Activated CD8-positive, alpha-beta T cell treated with anti-CD3 and anti-CD28 coated beads, Interleukin-2, amount 10 ng/mL, durations not matched to agents 7 days and 5 days (primary cell): ENCODE measurements at places on chromosomes 12 and 14. TPM values are rescaled to one million over a fixed set of nuclear protein-coding genes. Genes with fewer than 3 reads are reported as not detected.
A peak's percentile ranks its signal among the peaks of the same experiment; 100 is the strongest.

- no peaks in the 10 kb centered on the region for H3K27me3 ChIP-seq
- DNase-seq, result no peak
- H3K4me1 ChIP-seq, result no peaks in the 10 kb centered on the region
- no peak overlapping the region for H3K27ac ChIP-seq
- no peaks in the 10 kb centered on the region for H3K36me3 ChIP-seq
Observed at GRCh38 chr12:1305791-1306500, 288.4 kb downstream of the FBXL14 start.

GRCh38 chr12:104057771-104058197 lies 6.5 kb upstream of the HCFC2 start:
- no peaks in the 10 kb centered on the region for H3K36me3 ChIP-seq
- no peak for DNase-seq
- H3K4me1 ChIP-seq, result peaks cover 6% of the 10 kb centered on the region
- H3K27ac ChIP-seq, result no peak overlapping the region
- peaks cover 50% of the 10 kb centered on the region for H3K27me3 ChIP-seq

DNA sequence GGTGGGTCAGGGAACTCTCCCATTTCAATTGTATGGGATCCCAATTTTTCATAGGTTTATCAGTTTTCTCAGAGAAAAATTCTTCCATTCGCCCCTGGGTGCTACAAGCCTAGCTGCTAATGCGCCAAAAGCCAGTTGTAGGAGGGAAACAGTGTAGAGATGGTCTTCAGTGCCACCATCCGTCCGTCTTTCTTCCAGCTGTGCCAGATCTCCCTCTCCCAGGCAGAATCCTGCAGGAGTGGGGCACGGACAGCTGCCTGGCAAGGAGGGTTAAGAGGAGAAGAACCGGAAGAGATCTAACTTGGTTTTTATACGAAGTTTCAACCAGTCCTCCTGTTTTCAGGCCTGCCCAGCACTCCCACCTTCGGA lies 38.9 kb upstream of the FUT8 start:
- peaks cover 59% of the 10 kb centered on the region for H3K36me3 ChIP-seq
- H3K4me1 ChIP-seq, result peaks cover 46% of the 10 kb centered on the region
- DNase-seq, result no peak

- H3K27me3 ChIP-seq, result no peaks in the 10 kb centered on the region
- DNase-seq, result peak; percentile 73
- H3K27ac ChIP-seq, result no peak overlapping the region
- no peak overlapping the region for H3K4me3 ChIP-seq
Observed at GRCh38 chr12:131132118-131132892, 178.6 kb downstream of the ADGRD1 start.

DNA sequence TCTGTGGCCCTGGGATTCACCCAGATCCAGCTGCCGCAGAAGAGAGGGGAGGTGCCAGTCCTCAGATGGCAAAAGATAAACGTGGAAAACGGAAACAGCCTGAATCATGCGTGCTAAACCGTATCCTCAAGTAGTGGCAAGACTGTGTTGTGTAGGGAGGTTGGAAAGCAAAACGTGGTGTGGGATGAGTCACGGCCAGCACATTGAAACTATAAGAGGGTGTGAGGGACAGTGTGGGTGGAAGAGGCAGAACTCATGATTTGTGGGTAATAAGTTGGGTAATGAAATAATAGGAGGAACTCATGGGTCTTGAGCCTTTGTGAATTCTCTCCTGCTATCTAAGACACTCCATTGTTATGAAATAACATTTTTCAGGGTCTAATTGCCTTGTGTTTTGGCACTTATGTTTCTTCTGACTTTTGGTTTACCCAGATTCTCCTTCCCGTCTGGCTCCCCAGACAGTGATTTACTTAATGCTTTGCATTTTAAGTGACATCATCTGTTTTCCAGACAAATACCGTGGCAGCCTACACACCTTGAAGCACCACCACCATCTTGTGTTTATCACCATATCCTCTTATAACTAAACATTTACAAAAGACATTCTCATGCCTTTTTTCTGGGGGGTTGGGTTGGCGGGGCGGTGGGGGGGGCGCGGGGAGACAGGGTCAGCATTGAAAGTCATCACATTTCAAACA lies 62.3 kb upstream of the PTCSC3 start:
- no peak overlapping the region for H3K27ac ChIP-seq
- H3K36me3 ChIP-seq, result no peaks in the 10 kb centered on the region
- no peak for DNase-seq
- peaks cover 2% of the 10 kb centered on the region for H3K27me3 ChIP-seq
- H3K4me3 ChIP-seq, result no peak overlapping the region

DNA sequence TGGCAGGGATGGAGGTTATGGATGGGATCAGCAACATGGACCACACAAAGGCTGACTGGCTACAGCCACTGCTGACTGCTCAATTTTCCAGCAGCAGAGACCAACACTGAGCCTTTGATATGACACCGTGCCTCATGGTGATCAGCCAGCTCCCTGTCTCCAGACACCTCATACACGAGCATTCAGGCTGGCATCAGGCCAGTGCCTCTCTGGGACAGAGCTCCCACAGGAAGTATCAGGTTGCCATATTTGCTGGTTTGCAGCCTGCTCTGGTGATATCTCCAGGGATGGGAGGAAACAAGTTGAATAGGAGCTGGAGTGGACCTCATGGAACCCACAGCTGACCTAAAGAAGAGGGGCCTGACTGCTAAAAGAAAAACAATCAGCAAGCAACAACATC lies 471.2 kb upstream of the ATXN7L3B start:
- no peaks in the 10 kb centered on the region for H3K36me3 ChIP-seq
- no peaks in the 10 kb centered on the region for H3K27me3 ChIP-seq
- no peaks in the 10 kb centered on the region for H3K4me1 ChIP-seq

GRCh38 chr12:7090222-7090998 lies 1.8 kb downstream of the C1R start:
- H3K27me3 ChIP-seq, result peaks cover 5% of the 10 kb centered on the region
- no peak for DNase-seq
- H3K27ac ChIP-seq, result no peak overlapping the region
- H3K4me3 ChIP-seq, result no peak overlapping the region
- no peaks in the 10 kb centered on the region for H3K36me3 ChIP-seq
- peaks cover 10% of the 10 kb centered on the region for H3K4me1 ChIP-seq

GRCh38 chr12:68806488-68807237 lies 1.3 kb upstream of the MDM2 start:
- H3K4me1 ChIP-seq, result peaks cover 33% of the 10 kb centered on the region
- no peaks in the 10 kb centered on the region for H3K27me3 ChIP-seq
- H3K4me3 ChIP-seq, result peak overlapping the region; percentile 91
- peak; percentile 17 for DNase-seq
- peaks cover 29% of the 10 kb centered on the region for H3K36me3 ChIP-seq

- peaks cover 11% of the 10 kb centered on the region for H3K4me1 ChIP-seq
- peaks cover 75% of the 10 kb centered on the region for H3K36me3 ChIP-seq
- H3K4me3 ChIP-seq, result no peak overlapping the region
- no peaks in the 10 kb centered on the region for H3K27me3 ChIP-seq
Observed at GRCh38 chr12:118023301-118023860, 6.9 kb downstream of the RFC5 start.

- H3K36me3 ChIP-seq, result peaks cover 57% of the 10 kb centered on the region
- no peak for DNase-seq
- no peak overlapping the region for H3K4me3 ChIP-seq
- H3K27me3 ChIP-seq, result no peaks in the 10 kb centered on the region
- peaks cover 22% of the 10 kb centered on the region for H3K4me1 ChIP-seq
Observed at GRCh38 chr14:94048691-94049624, 22.8 kb downstream of the OTUB2 start.

DNA sequence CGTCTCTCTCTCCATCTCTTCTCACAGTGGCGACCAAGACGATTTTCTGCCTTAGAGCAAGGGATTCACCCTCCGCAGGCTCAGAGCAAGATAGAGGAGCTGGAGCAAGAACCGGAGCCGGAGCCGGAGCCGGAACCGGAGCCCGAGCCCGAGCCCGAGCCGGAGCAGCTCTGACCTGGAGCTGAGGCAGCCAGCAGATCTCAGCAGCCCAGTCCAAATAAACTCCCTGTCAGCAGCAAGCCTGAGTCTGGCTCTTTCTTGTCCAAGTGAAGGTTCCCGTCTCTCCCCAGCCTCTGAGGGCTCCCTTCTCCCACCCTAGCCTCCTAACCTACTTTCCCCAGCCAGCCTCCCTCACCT lies 5.9 kb downstream of the LAG3 start:
- H3K4me1 ChIP-seq, result peaks cover 62% of the 10 kb centered on the region
- no peaks in the 10 kb centered on the region for H3K27me3 ChIP-seq
- DNase-seq, result no peak

DNA sequence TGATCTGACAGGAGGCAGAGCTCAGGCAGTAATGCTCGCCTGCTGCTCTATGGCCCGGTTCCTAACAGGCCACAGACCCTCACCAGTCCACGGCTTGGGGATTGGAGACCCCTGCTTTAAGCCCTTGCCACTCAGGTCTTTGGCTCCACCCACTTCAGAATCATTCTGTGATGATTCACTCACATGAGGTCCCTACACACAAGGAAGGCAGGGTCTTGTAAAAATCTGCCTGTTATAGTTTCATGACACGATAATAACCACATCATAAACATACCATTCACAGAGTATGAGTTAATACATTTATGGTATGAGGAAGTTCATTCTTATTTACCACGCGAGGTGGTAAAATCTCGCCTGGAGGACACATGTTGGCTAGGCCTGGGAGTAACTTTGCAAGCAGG lies 29.0 kb upstream of the MAX start:
- no peak overlapping the region for H3K4me3 ChIP-seq
- H3K36me3 ChIP-seq, result no peaks in the 10 kb centered on the region

DNA sequence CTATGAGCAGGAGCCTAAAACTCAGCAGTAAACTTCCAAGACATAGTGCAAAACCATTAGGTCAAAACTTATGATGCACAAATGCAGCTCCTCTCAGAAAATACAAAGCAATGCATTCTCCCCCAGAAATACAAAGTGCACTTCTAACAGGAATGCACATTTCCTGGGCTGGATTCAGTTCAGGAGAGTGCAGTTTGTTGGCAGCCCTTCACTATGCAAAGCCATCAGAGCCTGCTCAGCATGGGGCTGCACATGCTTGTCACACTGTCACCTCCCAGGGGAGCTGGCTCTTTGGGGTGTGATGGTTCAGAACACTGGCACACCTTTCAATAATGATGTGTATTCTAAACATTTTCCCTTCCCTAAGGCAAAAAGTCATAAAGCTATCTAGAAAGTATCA lies 110.4 kb downstream of the KCNK10 start:
- no peak overlapping the region for H3K4me3 ChIP-seq
- H3K4me1 ChIP-seq, result no peaks in the 10 kb centered on the region
- no peak overlapping the region for H3K27ac ChIP-seq
- no peaks in the 10 kb centered on the region for H3K36me3 ChIP-seq
- no peak for DNase-seq
- H3K27me3 ChIP-seq, result peaks cover under 1% of the 10 kb centered on the region

DNA sequence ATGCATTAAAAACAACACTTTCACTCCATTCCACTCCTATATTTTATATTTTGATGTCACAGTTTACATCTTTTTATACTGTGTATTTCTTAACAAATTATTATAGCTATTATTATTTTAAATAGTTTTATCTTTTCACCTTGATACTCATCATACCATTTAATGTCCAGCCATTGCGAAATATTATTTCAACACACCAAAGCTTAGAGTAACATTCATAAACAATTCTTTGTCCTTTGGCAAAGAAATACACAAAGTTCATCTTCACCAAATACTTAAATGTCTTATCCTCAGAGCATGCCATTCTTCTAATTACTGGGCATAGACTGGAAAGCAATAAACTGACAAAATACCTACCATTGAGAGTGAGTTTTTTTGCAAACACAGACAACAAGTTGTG lies 1963.4 kb upstream of the FLRT2 start:
- H3K4me3 ChIP-seq, result no peak overlapping the region
- H3K27ac ChIP-seq, result no peak overlapping the region

- peaks cover 40% of the 10 kb centered on the region for H3K36me3 ChIP-seq
- peaks cover 79% of the 10 kb centered on the region for H3K4me1 ChIP-seq
- no peak for DNase-seq
- H3K27me3 ChIP-seq, result no peaks in the 10 kb centered on the region
- H3K27ac ChIP-seq, result peak overlapping the region; percentile 80
Observed at GRCh38 chr14:69636718-69637480, 25.5 kb downstream of the SUSD6 start.

- DNase-seq, result no peak
- H3K27ac ChIP-seq, result no peak overlapping the region
- no peaks in the 10 kb centered on the region for H3K4me1 ChIP-seq
- H3K4me3 ChIP-seq, result no peak overlapping the region
Observed at GRCh38 chr12:91274916-91275315, 92.3 kb upstream of the DCN start.

- peaks cover 6% of the 10 kb centered on the region for H3K4me1 ChIP-seq
- H3K27ac ChIP-seq, result no peak overlapping the region
- H3K36me3 ChIP-seq, result no peaks in the 10 kb centered on the region
- peaks cover 6% of the 10 kb centered on the region for H3K27me3 ChIP-seq
Observed at GRCh38 chr14:75070383-75070782, 942 bp downstream of the ZC2HC1C start.

- H3K27me3 ChIP-seq, result peaks cover 60% of the 10 kb centered on the region
- no peak overlapping the region for H3K27ac ChIP-seq
- no peak overlapping the region for H3K4me3 ChIP-seq
- no peaks in the 10 kb centered on the region for H3K4me1 ChIP-seq
Observed at GRCh38 chr14:36502558-36503508, 17.2 kb downstream of the NKX2-1 start.

- no peak overlapping the region for H3K4me3 ChIP-seq
- no peak overlapping the region for H3K27ac ChIP-seq
- no peaks in the 10 kb centered on the region for H3K4me1 ChIP-seq
- peaks cover 6% of the 10 kb centered on the region for H3K27me3 ChIP-seq
- H3K36me3 ChIP-seq, result peaks cover 10% of the 10 kb centered on the region
Observed at GRCh38 chr12:71601546-71601945, 62.1 kb downstream of the ZFC3H1 start.

GRCh38 chr14:74506411-74506851 lies 12.9 kb downstream of the ISCA2 start:
- no peak overlapping the region for H3K4me3 ChIP-seq
- no peaks in the 10 kb centered on the region for H3K36me3 ChIP-seq
- no peaks in the 10 kb centered on the region for H3K27me3 ChIP-seq
- peaks cover 4% of the 10 kb centered on the region for H3K4me1 ChIP-seq
- H3K27ac ChIP-seq, result no peak overlapping the region

DNA sequence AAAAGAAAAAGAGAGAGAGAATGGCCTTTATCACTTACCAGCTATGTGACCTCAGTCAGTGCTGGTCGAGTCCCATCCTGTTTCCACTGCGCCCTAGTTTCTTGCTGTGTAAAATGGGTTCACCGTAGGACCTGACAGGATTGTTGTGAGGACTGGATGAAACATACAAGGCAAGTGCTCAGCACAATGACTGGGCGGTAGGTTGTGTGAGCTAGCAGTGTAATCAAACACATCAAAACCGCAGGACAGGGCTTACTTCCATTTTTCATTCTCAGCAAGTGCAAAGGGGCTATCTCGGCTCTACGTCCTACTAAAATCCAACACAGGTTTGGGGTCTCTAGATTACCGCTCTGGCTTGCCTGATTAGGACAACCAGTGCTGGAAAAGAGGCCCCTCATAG lies 36.4 kb upstream of the ATXN2 start:
- H3K27ac ChIP-seq, result no peak overlapping the region
- H3K27me3 ChIP-seq, result no peaks in the 10 kb centered on the region
- H3K36me3 ChIP-seq, result peaks cover 6% of the 10 kb centered on the region
- no peak for DNase-seq
- no peak overlapping the region for H3K4me3 ChIP-seq

The TSHR gene
- total RNA-seq, result not detected

The PLBD1 gene
- not detected for total RNA-seq

The RPS6KA5 gene
- total RNA-seq, result 53.1 TPM

The SMIM41 gene
- not detected for total RNA-seq

The GDF3 gene
- total RNA-seq, result not detected

The RPGRIP1 gene
- total RNA-seq, result not detected

The PLEKHH1 gene
- 0.42 TPM for total RNA-seq

The IFNG-AS1 gene
- not detected for total RNA-seq

The SLC39A5 gene
- not detected for total RNA-seq
